Testis (tissue), 5 donors: ENCODE measurements at places on chromosomes 5 and 9. TPM values are rescaled to one million over a fixed set of nuclear protein-coding genes. Genes with fewer than 3 reads are reported as not detected.

The ROR2 gene
- 12.3 TPM for total RNA-seq

The PCDHB8 gene
- total RNA-seq, result 3.8 TPM

The PGM5 gene
- 9.3 TPM for total RNA-seq

The DMAC1 gene
- total RNA-seq, result 17.2 TPM

The SPINK6 gene
- total RNA-seq, result not detected

The GPR150 gene
- total RNA-seq, result 0.87 TPM
